Natural killer cell treated with Interleukin-12 subunit alpha and Interleukin-12 subunit beta and Interleukin-15 and Interleukin-18, amount 100 ng/mL, for 72 hours (primary cell): ENCODE measurements at places on chromosomes 13 and 19.

DNA sequence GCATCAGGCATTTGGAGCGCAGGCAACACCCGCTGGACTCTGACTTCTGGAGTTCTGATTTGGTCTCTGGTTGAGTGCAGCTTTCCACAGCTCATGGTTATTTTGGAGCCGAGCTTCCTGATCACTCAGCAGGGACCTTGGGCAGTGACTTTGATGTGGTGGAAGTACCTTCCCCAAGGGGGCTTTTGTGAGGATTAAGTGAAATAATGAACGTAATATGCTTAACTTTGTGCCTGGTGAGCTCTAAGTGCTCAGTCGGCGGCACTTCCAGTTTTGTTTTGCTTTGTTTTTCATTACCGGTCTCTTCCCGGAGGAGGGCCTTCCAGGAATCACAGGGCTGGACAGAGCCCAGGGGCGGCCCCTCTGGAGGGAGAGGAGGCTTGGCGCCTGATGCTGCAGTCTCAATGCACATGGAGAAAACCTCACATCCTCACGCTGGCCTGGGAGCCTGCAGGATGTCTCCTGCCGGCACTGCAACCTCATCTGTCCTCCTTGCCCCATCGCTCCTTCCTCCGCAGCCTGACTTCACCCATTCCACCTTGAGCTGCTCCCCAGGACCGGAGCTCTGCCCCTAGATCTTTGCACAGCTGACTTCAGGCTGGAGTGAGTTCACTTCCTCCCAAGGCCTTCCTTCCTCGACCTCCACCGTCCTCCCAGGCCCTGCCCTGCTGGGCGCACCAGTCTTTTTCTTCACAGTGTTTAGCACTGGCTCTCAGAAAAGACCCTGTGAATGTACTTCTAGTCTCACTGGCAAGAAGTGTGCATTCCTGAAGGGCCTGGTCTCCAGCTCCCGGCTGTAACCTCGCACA lies 1.5 kb downstream of the PLEKHF1 start:
- DNase-seq, result no peak

GRCh38 chr13:36920616-36921185 lies 663 bp upstream of the SMAD9 start:
- DNase-seq, result no peak

GRCh38 chr13:68905186-68905585 lies 1202.4 kb upstream of the ATXN8OS start:
- no peak for DNase-seq

- DNase-seq, result no peak
These were observed 94.1 kb downstream of the HSPH1 start for GRCh38 chr13:31067416-31068118.

GRCh38 chr13:66887088-66887487 lies 343.0 kb downstream of the PCDH9 start:
- DNase-seq, result no peak

DNA sequence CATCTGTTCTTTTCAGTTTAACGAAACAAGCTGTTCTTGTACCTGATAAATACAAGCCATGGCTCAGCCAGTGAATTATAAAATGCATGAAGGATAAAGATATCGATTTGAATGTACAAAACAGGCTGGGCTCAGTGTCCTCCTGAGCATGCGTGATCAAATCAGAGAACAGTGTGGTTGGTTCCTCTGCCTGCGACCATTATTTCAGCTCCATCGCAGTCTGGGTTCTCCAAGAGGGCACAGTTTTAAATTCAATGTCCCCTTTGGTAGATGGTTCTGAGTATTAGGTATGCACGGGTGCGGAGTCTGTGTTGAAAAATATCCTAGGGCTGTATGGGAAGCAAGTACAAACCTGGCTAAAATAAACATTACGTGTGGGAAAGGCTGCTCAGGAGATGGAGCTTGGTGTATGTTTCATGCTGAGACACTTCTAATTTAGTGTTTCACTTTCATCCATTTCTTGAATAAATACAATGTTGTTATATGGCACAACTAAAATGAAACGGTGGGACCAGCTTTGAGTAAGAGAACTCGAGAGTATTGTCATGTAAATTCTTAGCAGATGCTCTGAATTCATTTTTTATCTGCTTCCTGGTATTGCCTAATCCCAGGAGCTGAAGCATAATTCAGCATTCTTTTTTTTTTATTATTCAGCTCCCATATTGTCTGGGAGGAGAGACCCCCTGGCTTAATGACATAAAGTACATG lies 458.7 kb downstream of the MYO16 start:
- no peak for DNase-seq

GRCh38 chr19:11887234-11887610 lies 360 bp upstream of the ZNF69 start:
- no peak for DNase-seq

- no peak for DNase-seq
These were observed 31.6 kb upstream of the METTL21C start for GRCh38 chr13:102726430-102726829.

- DNase-seq, result no peak
These were observed 24.6 kb downstream of the NOSIP start for GRCh38 chr19:49555600-49556411.

GRCh38 chr19:35929876-35930275 lies 6.3 kb upstream of the LRFN3 start:
- no peak for DNase-seq

DNA sequence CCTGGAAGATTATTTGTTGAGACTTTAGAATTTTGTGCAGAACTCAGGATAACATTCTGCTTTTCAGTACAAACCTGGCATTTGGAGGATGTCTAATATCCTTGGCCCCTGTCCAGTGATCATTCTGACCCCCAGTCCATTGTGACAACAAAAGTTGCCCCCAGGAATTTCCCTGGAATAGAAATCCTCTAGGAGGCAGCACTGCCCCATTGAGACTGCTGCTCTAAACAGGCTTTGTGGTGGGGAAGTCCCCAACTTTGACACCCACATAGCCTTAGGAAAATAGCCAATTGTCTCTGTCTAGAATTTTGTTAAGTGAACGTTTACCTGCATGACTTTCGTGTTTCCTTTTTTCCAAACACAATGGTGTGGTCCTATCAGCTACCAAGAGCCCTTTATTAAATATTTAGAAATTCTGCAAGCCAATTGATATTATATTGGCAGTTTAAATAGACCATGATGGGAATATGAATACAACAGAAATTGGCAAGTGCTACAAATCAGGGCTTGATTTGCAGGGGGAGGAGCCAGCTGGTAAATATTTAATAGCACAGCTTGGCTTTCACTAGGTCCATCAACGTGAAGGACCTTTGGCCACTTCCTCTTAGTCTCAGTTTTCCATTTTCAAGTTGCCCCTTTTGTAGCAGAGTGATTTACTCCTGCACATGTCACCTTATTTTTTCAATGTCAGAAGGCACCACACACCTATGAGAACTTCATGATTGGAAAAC lies 451.7 kb downstream of the EFNB2 start:
- no peak for DNase-seq

GRCh38 chr19:47723581-47723940 lies 10.3 kb downstream of the EHD2 start:
- no peak for DNase-seq

- DNase-seq, result no peak
These were observed 63.5 kb downstream of the TSHZ3 start for GRCh38 chr19:31285744-31286143.

- DNase-seq, result no peak
These were observed 564 bp downstream of the SPART start for GRCh38 chr13:36345438-36346221.

GRCh38 chr19:48992581-48993174 lies 431 bp downstream of the GYS1 start:
- DNase-seq, result peak; percentile 63

GRCh38 chr13:31824705-31825517 lies 85.6 kb downstream of the RXFP2 start:
- DNase-seq, result no peak

DNA sequence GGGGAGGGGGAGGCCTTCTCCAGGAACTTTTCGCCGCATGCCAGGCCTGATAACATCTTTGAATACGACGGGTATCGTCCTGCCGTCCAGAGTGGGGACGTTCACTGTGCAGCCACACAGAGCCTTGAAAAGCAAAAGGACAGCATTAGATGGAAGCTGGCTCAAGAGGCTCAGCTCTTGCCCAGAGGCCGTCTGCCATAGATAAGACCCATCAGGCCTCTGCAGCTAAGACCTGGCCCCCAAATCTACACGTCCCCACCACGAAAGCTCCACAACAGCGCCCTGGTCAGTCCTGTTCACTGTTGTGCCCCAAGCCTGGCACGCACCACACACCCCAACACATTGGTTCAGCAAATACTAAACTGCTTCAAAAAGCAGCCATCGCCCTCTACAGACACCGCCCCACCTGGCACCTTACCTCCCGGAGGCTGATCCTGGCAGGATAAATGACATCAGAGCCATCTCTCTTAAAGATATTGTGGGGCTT lies 2.1 kb downstream of the DNAJB1 start:
- DNase-seq, result no peak

- no peak for DNase-seq
These were observed 39.6 kb downstream of the ZNRF4 start for GRCh38 chr19:5494773-5495172.

DNA sequence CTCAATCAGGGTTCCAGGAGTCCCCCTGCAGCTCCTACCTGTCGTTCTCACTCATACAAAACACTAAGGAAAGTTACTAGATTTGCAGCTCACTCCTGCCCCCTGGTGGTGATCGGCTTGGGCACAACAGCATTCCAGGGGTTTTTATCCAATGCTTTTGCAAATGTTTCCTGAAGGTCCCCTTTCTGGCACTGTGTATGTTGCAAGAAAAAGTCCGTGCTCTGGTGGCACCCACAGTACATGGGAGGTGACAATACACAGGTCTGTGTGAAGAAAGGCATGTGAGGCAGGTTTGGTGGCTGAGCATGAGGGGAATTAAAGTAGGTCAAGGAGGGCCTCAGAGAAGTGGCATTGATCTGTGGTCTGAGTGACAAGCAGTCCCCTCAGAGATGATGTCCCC lies 8.6 kb upstream of the TYK2 start:
- DNase-seq, result peak; percentile 82

DNA sequence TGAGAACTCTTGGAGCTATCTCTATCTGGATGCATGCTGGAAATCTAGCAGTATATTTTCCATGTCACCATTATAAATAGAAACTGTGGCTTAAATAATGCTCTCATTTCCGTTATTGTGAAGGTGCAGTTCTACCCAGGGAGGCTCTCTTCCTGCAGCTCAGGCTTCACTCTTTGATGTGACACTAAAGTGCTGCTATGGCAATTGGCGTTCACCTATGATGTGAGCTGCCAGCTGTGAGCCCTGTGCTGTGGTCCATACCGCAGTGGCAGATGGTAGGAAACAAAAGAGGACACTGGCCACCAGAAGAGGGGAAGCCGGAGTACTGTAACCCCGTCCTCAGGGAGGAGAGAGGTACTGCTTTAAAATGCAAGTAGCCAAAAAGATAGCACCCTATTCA lies 40.6 kb upstream of the ZNF681 start:
- no peak for DNase-seq

GRCh38 chr13:40590112-40590862 lies 76.2 kb downstream of the FOXO1 start:
- DNase-seq, result no peak

DNA sequence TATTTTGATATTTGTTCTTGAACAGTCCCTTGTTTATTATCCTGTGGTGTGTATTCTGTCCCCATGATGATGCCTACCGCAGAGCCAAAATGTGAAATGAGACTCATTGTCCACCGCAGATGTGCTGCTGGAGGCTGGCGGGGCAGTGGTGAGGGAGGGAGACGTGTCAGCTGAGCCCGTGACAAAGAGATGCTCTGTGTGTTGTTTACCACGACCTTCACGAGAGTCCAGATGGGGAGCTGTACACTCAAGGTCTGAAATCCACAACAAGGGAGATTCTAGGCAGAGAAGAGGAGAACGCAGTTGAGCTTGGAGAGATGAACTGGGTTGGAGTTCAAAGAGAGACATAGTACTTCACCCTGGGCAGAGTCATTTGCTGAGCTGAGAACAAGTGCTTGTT lies 20.8 kb upstream of the AMER2 start:
- no peak for DNase-seq

GRCh38 chr13:47119575-47120235 lies 222.9 kb upstream of the HTR2A start:
- DNase-seq, result no peak

DNA sequence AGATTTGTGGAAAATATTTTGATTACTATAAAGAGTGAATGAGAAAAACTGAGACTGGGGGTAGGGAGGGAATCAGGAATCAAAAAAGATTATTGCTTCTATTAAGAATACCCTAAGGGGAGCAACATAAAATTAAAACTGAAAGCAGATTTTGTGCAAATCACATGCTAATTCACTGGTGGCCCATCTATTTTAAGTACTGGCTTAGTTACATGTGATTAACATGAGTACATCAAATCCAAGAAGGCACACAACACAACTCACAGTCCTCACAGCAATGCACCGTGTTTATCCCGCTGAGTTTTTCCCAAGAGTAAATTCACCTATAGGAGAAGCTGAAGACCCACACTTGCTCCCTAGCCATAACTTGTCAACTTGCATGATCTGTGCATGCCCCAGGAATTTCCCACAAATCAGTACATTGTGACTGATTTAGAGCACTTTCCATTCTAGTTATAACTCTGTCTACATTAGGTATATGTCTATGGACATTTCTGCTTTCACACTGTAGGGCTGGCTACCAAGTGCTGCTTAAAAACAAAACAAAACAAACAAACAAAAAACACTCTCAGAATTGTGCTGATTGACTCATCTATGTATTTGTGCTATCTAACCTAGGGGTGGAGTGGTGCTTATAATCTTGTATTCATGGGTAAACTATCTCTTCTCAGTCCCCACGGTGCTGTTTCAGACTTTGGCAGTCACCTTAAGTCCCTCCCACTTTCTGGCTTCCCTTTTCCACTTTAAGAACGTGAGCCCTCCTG lies 24.3 kb downstream of the AMER2 start:
- DNase-seq, result no peak
